ENCODE measurements at places on chromosomes 11 and 22.

- no peak for ATAC-seq
- H3K27me3 ChIP-seq, result no peaks in the 10 kb centered on the region
- H3K27ac ChIP-seq, result no peak overlapping the region
- no peak overlapping the region for H3K4me3 ChIP-seq
- no peaks in the 10 kb centered on the region for H3K4me1 ChIP-seq
These were observed 27.3 kb downstream of the FCHSD2 start for GRCh38 chr11:73114835-73115220.

DNA sequence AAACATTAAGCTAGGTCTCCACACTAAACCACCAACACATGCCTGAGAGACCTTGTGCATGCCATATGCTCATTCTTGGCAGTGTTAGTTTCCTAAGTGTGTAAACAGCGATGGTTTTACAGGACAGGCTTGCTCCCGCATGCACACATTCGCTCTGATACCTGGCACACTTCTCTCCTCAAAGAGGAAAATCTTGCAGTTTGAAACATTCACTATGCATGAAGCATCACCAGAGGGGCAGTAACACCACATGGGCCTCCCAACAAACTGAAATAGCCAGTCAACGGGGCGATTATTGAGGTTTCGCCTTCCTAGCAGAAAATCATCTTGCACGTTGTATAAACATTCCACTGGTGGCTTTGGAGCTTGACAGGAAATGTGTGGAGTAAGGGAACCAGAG lies 52.6 kb downstream of the ABTB2 start:
- no peak for ATAC-seq
- no peaks in the 10 kb centered on the region for H3K36me3 ChIP-seq
- no peak overlapping the region for H3K27ac ChIP-seq

- no peaks in the 10 kb centered on the region for H3K27me3 ChIP-seq
- no peak overlapping the region for H3K4me3 ChIP-seq
- peaks cover 9% of the 10 kb centered on the region for H3K4me1 ChIP-seq
- peak overlapping the region; percentile 21 for H3K27ac ChIP-seq
- H3K36me3 ChIP-seq, result peaks cover 68% of the 10 kb centered on the region
These were observed 98.6 kb downstream of the YAP1 start for GRCh38 chr11:102208835-102209234.

DNA sequence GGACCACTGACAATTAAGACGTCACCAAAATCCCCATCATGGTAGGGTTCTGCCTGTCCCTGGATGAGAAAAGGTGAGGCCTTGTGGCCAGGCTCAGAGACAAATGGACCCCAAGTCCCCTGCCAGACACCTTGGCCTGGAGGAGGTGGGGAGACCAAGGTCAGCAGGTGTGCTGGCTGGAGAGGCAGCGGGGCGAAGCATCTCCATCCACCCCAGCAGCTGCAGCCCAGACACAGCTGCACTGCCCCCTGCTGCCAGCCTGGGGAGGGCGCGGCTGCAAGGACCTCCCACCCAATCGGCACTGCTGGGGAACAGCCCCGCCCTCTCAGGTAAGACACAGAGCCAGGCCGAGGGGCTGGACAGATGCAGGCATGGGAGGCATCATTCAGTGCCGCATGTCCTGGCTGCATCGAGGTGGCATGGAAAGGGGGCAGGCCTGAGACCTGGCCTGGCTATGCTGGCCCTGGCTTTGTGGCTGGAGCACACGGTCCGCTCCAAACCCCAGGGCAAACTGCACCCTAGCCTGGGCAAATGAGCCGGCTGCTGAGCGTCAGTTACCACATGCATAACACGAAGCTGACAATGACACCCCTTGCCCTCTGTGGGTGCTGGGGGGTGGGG lies 12.2 kb upstream of the MFNG start:
- peaks cover 88% of the 10 kb centered on the region for H3K27me3 ChIP-seq
- H3K27ac ChIP-seq, result no peak overlapping the region
- H3K36me3 ChIP-seq, result no peaks in the 10 kb centered on the region

DNA sequence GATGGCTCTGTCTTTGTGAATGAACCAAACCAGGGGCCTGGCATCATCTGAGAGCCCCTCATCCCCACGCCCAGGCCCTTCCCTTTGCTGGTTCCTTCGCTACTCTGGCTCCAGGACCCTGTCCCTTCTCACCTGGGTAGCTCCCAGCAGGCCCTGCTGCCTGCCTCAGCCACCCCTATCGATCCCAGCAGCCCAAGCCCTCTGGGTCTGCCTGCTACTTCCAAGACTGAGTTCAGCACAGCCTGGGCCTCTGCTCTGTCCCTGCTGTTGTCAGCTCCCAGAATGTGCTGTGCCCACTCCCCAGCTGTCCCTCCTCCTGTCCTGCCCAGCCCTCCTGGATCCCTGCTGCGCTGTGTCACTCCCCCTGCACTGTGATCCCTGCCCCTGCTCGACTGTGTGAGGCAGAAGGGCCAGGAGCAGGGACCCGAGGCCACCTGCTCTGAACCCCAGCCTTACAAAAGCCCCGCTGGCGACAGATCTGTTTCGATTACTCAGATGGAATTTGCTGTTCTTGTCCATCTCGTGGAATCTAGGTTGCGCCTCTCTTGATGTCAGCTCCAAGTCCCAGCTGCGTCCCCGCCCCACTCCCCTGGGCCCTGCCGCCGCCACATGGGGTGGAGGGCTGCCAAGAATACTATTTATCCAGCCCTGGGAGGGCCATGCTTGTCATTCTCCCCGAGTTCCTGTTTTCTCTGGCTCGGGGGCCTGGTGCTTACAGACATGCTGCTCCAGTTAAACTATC lies 13.0 kb downstream of the MRPL21 start:
- peak; percentile 92 for ATAC-seq
- no peak overlapping the region for H3K27ac ChIP-seq

DNA sequence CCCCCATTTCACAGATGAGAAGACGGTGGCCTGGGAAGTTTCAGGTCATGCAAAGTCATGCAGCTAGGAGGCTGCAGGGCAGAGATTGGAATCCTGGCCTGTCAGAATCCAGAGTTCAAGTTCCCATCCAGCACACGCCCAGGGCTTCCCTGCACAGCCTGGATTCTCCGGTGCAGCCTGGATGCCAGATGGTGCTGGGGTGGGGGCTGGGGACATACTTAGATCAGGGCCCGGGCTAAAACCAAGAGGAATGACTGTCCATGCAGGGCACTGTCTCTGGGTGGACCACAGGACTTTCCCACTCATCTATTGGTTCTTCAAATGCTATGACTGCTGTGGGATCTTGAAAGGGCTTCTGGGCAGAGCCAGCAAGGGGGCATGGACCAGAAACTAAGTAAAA lies 24.6 kb downstream of the LMO1 start:
- H3K27me3 ChIP-seq, result peaks cover 8% of the 10 kb centered on the region
- no peak for ATAC-seq
- no peak overlapping the region for H3K4me3 ChIP-seq
- H3K36me3 ChIP-seq, result no peaks in the 10 kb centered on the region
- H3K4me1 ChIP-seq, result no peaks in the 10 kb centered on the region

- H3K36me3 ChIP-seq, result no peaks in the 10 kb centered on the region
- ATAC-seq, result no peak
- H3K4me1 ChIP-seq, result no peaks in the 10 kb centered on the region
- no peak overlapping the region for H3K4me3 ChIP-seq
- H3K27ac ChIP-seq, result no peak overlapping the region
These were observed 19.6 kb downstream of the THAP12 start for GRCh38 chr11:76361374-76361773.

- peaks cover 69% of the 10 kb centered on the region for H3K4me1 ChIP-seq
- no peak overlapping the region for H3K4me3 ChIP-seq
- no peaks in the 10 kb centered on the region for H3K27me3 ChIP-seq
- H3K36me3 ChIP-seq, result no peaks in the 10 kb centered on the region
These were observed 17.2 kb downstream of the ARHGEF17 start for GRCh38 chr11:73325036-73325981.

DNA sequence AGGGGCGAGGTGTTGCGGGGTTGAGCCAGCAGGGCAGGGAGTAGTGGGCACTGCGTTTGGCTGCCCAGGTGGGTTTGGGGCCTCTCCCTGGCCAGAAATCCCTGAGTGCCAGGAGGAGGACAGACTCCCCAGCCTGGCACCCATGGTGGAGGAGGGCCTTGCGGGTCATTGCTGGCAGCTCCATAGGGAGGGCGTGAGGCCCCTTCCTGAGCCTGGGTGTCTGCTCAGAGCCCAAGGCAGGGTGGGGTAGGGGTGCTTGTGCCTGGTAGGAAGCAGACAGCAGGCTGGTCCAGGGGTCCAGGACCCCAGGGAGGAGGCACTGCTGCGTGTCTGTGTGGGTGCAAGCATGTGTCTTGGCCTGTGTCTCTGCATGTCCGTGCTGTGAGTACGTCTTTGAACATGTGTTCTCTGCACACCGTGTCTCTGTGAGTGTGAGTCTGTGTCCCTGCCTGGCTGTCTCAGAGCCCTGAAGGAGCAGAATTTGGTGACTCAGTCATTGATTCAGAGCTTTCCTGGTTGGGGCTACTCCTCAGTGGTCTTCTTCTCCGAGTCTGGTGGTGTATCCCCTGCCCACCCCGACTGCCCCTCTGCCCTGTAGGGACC lies 3.9 kb downstream of the TSPAN4 start:
- H3K4me3 ChIP-seq, result no peak overlapping the region
- H3K4me1 ChIP-seq, result peaks cover 87% of the 10 kb centered on the region
- no peaks in the 10 kb centered on the region for H3K36me3 ChIP-seq
- H3K27ac ChIP-seq, result peak overlapping the region; percentile 94
- H3K27me3 ChIP-seq, result peaks cover 16% of the 10 kb centered on the region

- H3K4me3 ChIP-seq, result no peak overlapping the region
- no peak overlapping the region for H3K27ac ChIP-seq
- H3K36me3 ChIP-seq, result no peaks in the 10 kb centered on the region
- ATAC-seq, result no peak
These were observed 8.6 kb downstream of the ASRGL1 start for GRCh38 chr11:62345861-62346260.

GRCh38 chr11:73173755-73174494 lies 31.8 kb upstream of the FCHSD2 start:
- peak; percentile 44 for ATAC-seq
- H3K4me3 ChIP-seq, result no peak overlapping the region
- no peaks in the 10 kb centered on the region for H3K27me3 ChIP-seq
- no peaks in the 10 kb centered on the region for H3K36me3 ChIP-seq
- no peaks in the 10 kb centered on the region for H3K4me1 ChIP-seq

GRCh38 chr11:79244241-79244772 lies 196.5 kb downstream of the TENM4 start:
- no peak overlapping the region for H3K4me3 ChIP-seq
- peak; percentile 91 for ATAC-seq
- no peaks in the 10 kb centered on the region for H3K27me3 ChIP-seq
- no peak overlapping the region for H3K27ac ChIP-seq

GRCh38 chr11:29008481-29008880 lies 900.3 kb downstream of the METTL15 start:
- ATAC-seq, result no peak
- H3K27me3 ChIP-seq, result no peaks in the 10 kb centered on the region
- H3K27ac ChIP-seq, result no peak overlapping the region
- H3K4me1 ChIP-seq, result no peaks in the 10 kb centered on the region

- ATAC-seq, result no peak
- no peaks in the 10 kb centered on the region for H3K4me1 ChIP-seq
- H3K36me3 ChIP-seq, result no peaks in the 10 kb centered on the region
- no peak overlapping the region for H3K27ac ChIP-seq
These were observed 9.2 kb downstream of the KCNC1 start for GRCh38 chr11:17743808-17744119.

GRCh38 chr11:126318574-126319373 lies 14.9 kb downstream of the DCPS start:
- peak overlapping the region; percentile 85 for H3K27ac ChIP-seq
- ATAC-seq, result peak; percentile 77
- no peaks in the 10 kb centered on the region for H3K27me3 ChIP-seq
- peak overlapping the region; percentile 24 for H3K4me3 ChIP-seq
- peaks cover 11% of the 10 kb centered on the region for H3K36me3 ChIP-seq

DNA sequence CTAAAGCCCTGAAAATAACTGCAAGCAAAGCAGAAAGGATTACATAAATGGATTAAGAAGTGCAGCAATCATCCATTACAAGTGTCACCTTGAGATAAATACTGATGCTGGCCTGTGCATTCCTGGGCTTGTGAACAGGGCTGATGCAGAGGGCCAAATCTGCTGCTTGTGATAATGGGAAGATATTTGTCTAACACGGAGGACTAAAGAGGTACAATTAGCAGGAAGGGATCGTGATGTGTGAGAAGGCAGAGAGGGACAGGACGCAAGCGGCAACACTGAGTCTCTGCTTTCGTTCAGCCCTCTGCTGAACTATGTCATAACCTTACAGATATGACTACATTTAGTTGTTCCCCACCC lies 107.7 kb upstream of the DDI1 start:
- H3K27me3 ChIP-seq, result no peaks in the 10 kb centered on the region
- H3K36me3 ChIP-seq, result no peaks in the 10 kb centered on the region
- peak overlapping the region; percentile 28 for H3K27ac ChIP-seq
- peaks cover 2% of the 10 kb centered on the region for H3K4me1 ChIP-seq

- peaks cover 14% of the 10 kb centered on the region for H3K27me3 ChIP-seq
- H3K27ac ChIP-seq, result no peak overlapping the region
- no peak for ATAC-seq
- no peaks in the 10 kb centered on the region for H3K4me1 ChIP-seq
- no peaks in the 10 kb centered on the region for H3K36me3 ChIP-seq
- no peak overlapping the region for H3K4me3 ChIP-seq
These were observed 30.6 kb upstream of the RFPL3 start for GRCh38 chr22:32327066-32327465.

- H3K36me3 ChIP-seq, result no peaks in the 10 kb centered on the region
- no peak overlapping the region for H3K4me3 ChIP-seq
- no peaks in the 10 kb centered on the region for H3K4me1 ChIP-seq
These were observed 12.2 kb upstream of the NNMT start for GRCh38 chr11:114284021-114284420.

DNA sequence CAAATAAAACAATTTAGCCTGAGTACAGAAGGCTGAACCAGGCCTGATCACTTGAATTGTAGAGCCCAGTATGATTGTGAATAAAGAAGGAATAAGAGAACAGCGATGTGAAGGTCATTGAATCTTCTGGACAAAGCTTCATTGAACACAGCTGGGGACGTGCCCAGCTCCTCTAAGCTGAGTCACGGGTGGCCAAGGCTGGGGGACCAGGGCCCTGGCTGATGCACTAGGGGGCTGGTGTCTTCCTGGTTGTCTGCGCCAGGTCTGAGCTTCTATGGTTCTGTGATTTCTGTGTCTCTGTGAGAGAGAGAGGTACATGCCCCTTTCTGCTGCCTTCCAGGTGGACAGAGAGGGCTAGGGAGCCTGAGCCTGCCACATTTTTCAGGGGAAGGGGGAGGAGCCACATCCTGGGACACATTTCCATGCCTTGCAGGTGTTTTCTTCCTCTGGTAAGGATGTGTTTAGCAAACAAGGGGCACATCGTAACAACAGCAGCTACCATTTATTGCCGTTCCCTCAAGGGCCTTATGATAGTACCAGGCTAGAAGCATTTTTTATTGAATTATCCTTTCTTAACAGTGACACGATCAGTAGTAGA lies 135.7 kb downstream of the C11orf91 start:
- H3K4me3 ChIP-seq, result no peak overlapping the region
- H3K36me3 ChIP-seq, result no peaks in the 10 kb centered on the region
- H3K4me1 ChIP-seq, result no peaks in the 10 kb centered on the region
- no peaks in the 10 kb centered on the region for H3K27me3 ChIP-seq
- no peak overlapping the region for H3K27ac ChIP-seq

- ATAC-seq, result no peak
- no peak overlapping the region for H3K27ac ChIP-seq
- no peaks in the 10 kb centered on the region for H3K36me3 ChIP-seq
- no peak overlapping the region for H3K4me3 ChIP-seq
- H3K4me1 ChIP-seq, result peaks cover 6% of the 10 kb centered on the region
- H3K27me3 ChIP-seq, result no peaks in the 10 kb centered on the region
These were observed 77.2 kb upstream of the INCENP start for GRCh38 chr11:62046568-62047100.

- no peaks in the 10 kb centered on the region for H3K27me3 ChIP-seq
- no peak overlapping the region for H3K4me3 ChIP-seq
- H3K27ac ChIP-seq, result no peak overlapping the region
- no peak for ATAC-seq
- peaks cover 63% of the 10 kb centered on the region for H3K4me1 ChIP-seq
- H3K36me3 ChIP-seq, result no peaks in the 10 kb centered on the region
These were observed 49.0 kb upstream of the CSNK2A3 start for GRCh38 chr11:11401960-11402535.

Data from gastroesophageal sphincter (tissue), 4 donors.